MCF 10A (cell line): ENCODE measurements at places on chromosomes 11 and 22.

GRCh38 chr11:119693253-119693815 is 35.7 kb downstream of the NECTIN1 start:
- H3K4me3 ChIP-seq = no peak overlapping the region
- H3K27me3 ChIP-seq = no peaks in the 10 kb centered on the region
- H3K36me3 ChIP-seq = no peaks in the 10 kb centered on the region
- DNase-seq = no peak
- peak overlapping the region; percentile 92 for H3K27ac ChIP-seq
- H3K4me1 ChIP-seq = peaks cover 77% of the 10 kb centered on the region

DNA sequence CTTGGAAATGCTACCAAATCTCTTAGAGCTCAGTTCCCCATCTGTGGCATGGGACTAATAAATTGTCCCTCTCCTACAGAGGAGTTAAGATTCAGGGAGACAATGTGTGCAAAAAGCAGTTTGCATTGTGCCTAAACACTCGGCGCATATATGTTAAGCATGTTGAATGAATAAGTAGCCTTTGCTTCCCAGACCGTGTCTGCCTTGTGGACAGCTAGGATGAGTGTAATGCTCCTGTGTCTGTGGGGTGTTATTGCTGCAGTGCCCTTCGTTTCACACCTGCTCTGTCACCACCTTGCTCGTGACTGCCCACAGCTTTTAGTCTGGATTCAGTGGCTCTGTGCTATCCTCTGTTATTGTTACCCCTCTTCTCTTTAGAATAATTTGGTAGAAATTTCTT is 14.1 kb downstream of the ENDOD1 start:
- H3K36me3 ChIP-seq = peaks cover 13% of the 10 kb centered on the region
- no peak overlapping the region for H3K27ac ChIP-seq
- H3K27me3 ChIP-seq = no peaks in the 10 kb centered on the region
- H3K4me3 ChIP-seq = no peak overlapping the region

DNA sequence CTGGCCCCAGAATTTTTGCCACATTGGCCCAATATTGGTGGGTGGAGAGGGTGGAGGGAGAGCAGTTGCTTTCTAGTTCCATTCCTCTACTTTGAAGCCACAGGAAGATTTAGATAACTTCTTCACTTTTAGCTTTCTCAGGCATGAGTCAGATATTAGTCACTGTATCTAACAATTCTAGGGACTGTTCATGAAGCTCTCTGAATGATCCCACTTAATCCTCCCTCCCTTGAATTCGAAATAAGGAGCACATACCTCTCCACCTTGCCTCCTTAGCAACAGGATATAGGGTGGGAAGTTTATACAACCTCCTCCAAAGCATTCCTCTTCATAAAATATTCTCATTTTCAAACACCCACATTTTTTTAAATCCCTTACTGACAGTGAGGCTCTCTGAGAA is 13.5 kb downstream of the FSHB start:
- peaks cover 10% of the 10 kb centered on the region for H3K4me1 ChIP-seq
- H3K27ac ChIP-seq = no peak overlapping the region
- no peak overlapping the region for H3K4me3 ChIP-seq
- no peaks in the 10 kb centered on the region for H3K27me3 ChIP-seq

- H3K27me3 ChIP-seq = no peaks in the 10 kb centered on the region
- no peaks in the 10 kb centered on the region for H3K36me3 ChIP-seq
- H3K4me1 ChIP-seq = peaks cover 13% of the 10 kb centered on the region
- no peak overlapping the region for H3K4me3 ChIP-seq
- H3K27ac ChIP-seq = no peak overlapping the region
- no peak for DNase-seq
These were observed 356.2 kb downstream of the METTL15 start for GRCh38 chr11:28464252-28464867.

GRCh38 chr11:134349109-134349801 is 17.5 kb downstream of the GLB1L2 start:
- H3K4me3 ChIP-seq = no peak overlapping the region
- H3K27ac ChIP-seq = no peak overlapping the region
- H3K36me3 ChIP-seq = no peaks in the 10 kb centered on the region
- no peak for DNase-seq
- H3K4me1 ChIP-seq = no peaks in the 10 kb centered on the region
- no peaks in the 10 kb centered on the region for H3K27me3 ChIP-seq
